Pulmonary artery endothelial cell (primary cell): ENCODE measurements at places on chromosomes 12 and 14. TPM values are rescaled to one million over a fixed set of nuclear protein-coding genes. Genes with fewer than 3 reads are reported as not detected.
A peak's percentile ranks its signal among the peaks of the same experiment; 100 is the strongest.

The KRT2 gene
- not detected in 2 replicates for total RNA-seq

DNA sequence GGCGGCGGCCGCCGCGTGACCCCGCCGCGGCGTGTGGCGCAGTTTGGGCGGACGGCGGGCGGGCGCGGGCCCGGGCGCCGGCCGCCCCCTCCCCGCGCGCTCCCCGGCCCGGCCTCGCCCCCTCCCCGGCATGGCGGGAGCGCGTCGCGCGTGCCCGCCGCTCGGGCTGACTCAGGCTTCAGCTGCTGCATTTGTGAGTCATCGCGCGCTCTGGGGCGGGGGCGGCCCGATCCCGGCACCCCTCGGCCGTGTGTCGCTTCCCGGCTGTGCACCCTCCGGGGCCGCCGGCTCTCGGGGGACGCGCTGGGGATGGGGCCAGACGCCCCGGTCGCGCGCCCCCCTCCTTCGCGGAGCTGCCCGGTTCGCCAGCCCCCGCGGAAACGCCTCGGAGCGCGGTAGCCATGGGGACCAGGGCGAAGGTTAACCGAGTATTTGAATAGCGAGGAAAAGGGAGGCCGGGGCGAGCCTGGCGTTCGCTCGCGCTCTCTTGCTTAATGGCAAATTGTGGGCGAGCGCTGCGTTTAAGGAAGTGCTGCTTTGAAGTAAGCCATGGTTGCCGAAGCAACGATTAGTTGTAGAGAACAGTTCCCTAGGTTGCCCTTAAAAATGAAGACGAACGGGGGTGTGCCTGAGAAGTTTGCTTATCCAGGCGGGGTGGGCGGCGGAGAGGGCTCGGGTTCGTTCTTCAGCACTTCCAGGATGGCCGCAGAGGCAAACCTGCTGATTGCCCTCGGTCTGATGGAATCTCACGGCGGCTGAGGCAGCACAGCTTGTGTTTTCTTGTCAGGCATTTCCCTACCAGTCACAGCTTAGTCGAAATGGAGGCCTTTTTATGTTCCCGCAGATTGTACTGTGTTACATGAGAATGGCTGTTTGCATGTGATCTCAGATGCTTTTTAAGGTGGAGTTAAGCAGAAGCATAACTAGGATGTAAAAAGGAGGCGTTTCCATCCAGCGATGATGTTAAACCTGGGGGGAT lies 896 bp downstream of the EIF5 start:
- DNase-seq: peak; percentile 24

DNA sequence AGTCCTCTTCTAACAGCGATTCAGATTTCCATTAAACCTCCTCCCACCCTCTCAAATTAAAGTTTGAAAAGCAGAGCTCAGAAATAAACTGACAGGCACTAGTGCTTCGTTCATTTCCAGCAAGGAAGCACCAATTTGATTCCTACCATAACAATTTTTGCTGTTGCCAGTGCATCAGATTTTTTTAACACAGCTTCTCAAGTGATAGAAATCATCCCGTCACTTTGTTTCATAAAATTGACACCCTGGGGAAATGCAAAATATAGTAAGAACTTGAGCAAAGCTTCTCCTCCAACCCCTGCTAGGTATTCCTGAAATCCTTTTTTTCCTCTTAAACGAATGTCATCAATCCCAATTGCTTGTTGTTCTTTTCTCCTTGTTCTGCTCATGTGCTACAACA lies 332.1 kb downstream of the FOXG1 start:
- no peak for DNase-seq

DNA sequence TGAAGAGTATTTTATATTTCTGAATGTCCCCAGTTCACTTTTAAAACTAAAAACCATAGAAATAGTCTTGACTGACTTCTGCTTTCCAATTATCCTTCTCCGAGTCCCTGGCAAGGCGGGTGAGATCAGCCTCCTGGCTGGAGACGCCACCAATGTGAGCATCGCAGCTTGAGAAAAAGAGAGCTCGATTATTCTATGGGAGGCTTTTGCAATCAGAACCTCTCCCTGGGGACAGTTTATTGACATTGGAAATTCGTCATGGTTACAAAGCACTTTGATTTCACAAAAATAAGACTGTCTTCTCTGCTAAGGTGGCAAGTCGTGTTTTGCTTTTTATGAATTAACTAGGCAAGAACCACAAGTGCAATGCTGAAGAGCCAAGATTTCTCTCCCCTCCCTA lies 23.6 kb upstream of the GPHB5 start:
- no peak for DNase-seq

DNA sequence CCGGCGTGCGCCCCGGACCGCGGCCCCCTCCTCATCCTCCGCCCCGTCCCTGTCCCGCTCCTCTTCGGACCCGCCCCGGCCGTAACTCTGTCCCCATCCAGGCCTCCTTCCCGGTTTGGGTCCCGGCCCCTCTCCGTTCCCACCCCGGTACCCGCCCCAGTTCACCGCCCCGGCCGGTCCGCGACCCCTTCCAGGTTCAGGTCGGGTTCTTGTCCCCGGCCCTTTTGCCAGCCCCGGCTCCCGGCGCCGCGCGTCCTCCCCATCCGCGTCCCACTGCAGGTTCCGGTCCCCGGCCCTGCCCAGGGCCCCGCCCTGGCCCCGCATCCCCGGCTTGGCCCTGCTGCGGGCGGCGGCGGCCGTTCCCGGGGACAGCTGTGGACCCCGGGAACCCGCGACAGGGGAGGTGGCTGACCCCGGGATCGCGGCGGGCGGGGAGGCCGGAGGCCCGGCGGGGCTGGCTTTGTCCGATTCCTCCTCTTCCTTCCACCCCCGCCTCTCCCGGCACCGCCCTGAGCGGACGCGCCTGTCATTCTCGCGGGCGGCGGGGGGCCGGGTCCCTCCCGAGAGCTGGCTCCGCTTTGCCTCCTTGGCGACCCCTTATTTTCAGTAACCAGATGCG lies 601 bp downstream of the KLC1 start:
- no peak for DNase-seq

DNA sequence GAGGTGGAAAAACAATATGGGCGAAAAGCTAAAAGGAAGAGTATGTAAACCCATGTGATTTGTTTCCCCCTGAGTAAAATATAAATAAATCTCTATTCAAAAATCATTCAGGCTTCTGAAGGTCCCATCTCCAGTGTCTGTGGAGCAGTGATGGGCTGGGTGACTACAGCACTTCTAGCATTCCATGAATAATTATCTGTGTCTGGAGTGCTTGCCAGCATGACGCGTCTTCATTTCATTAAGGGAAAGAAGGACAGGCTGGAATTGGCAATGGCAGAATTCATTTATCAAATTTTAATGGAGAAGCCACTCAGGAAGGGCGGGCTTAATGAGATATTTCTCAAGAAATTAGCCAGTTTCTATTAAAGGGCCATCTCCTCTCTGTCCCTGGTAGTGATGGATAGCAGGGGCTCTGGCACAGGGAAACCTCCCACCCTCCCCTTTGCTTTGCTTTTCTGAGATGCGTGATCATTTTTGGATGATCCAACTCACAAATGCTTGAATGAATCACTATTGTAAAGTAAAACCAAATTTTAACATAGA lies 916.3 kb upstream of the SEL1L start:
- no peak for DNase-seq

DNA sequence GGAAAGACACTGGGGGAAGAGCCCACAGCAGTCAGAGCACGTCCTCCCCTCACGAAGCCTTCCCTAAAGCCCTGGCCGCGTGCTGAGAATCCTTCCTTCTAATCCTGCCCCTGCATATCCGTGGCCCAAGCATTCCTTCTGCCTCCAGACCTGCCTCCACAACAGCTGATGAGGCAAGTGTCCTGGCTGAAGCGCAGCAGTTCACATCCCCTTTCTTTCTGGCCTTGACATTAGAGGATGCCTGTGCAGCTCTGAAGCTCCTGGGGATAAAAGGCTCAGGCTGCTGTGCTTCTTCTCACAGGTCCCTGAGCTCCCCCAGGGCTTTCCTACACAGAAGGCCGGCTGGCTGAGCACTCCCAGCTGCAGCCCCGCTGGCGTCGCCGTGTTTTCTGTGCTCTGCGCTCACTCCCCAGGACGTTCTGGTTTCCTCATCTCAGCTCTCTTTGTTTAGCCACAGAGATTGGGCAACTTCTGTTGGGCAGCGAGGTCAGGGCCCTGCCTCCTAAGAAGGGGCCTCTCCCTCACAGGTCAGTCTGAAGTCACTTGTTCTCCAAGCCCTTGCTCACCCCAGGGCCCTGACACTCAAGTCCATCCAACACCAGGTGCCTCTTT lies 45.8 kb downstream of the NINJ2 start:
- no peak for DNase-seq
